ENCODE measurements at places on chromosomes 11 and 22.

- DNase-seq = no peak
Measured at GRCh38 chr11:120001178-120002090, 136.5 kb downstream of the TRIM29 start.

DNA sequence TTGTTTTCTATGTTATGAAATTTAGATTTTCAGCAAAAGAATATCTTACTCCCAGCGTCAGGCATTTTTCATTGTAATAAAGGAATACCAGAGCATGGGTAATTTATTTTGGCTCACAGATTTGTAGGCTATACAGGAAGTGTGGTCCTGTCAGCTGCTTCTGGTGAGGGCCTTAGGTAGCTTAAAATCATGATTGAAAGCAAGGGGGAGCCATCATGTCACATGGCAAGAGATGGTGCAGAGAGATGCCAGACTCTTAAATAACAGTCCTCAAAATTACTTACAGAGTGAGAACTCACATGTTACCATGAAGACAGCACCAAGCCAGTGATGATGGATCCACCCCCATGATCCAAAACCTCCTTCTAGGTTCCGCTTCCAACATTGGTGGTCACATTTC, 825.0 kb upstream of the CHORDC1 start:
- DNase-seq = no peak

- DNase-seq = no peak
Measured at GRCh38 chr22:42596336-42596735, 18.3 kb downstream of the POLDIP3 start.

DNA sequence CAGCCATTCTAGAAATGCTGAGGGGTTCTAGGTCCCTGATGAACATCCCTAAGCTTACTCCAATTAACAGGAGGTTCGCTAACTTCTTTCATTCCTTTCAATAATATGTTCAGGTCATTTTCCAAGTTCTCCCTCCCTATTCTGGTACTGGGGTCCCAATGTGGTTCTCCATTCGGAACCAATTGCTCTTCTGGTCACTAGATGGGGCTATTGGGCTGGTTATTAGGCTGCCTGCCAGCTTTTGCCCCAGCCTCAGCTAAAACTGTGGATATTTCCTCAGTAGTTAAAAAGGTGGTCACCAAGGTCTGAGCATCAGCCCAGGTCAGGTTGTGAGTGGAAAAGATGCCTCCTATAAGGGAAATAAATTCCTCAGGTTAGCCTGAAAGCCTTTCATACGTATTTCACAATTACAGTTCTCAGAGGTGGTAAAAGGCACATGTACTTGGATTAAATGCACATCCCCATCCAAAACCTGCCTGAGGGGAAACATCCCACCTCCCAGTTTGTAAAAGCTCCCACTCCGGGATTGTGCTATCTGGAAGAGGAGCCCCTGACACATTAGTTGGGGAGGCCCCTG, 161.1 kb upstream of the CCDC179 start:
- no peak for DNase-seq

DNA sequence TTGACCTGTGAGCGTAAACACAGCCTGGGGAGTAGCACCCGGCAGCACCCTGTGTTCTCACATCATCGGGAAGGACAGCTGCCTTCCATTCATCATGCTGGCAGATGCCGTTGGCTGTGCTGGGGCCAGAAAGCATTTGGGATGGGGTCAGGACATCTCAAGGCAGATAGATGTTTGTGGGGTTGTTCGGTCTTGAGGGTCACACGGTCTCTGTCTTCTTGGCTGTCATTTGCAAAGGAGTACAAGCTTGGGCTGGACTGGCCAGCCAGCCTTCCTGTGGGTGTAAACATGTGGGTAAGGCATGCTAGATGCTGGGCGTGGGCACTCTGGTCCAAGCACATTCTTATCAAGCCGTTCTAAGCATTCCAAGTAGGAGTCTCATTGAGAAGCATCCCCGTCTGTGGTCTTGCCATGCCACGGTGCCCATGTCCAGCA, 81.4 kb downstream of the TBC1D22A start:
- DNase-seq = no peak

- no peak for DNase-seq
Measured at GRCh38 chr22:24695561-24696511, 78.7 kb downstream of the PIWIL3 start.

DNA sequence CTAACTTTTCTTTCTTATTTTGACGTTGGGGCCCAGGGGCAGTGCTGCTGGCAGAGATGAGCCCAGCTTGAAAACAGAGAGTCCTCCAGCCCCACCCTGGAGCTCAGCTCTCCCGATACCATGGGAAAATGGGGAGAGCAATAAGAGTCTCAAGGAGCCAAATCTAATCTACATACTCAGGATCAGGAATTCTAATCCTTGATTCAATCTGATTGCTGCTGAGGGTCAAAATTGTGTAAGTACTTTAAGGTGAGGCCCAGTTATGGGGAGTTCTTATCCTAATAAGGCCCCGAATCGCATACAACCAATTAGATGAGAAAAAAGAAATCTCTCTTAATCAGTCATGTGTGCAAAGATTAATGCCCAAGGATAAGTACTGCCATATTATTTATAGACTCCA, 202.9 kb downstream of the FAM76B start:
- DNase-seq = no peak

DNA sequence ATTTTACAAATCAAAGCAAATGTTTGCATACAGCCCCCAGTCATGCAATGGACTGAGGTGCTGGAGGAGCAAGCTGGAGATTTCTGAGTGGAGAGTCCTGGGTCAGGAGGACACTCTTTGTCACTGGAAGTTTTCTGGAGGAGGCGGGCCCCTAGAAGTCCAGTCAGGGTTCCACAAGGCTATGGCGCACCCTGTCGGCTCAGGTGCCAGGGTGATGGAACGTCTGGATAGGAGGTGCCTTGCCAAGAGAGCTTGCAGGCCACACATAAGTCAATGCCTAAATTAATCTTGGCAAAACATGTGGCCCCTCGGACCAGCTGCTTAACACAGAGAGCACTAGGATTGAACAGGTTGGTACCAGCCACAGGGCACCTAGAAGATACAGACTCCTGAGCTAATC, 174.7 kb upstream of the CADM1 start:
- no peak for DNase-seq

GRCh38 chr11:123111465-123111864, 49.5 kb upstream of the HSPA8 start:
- DNase-seq = peak; percentile 63

DNA sequence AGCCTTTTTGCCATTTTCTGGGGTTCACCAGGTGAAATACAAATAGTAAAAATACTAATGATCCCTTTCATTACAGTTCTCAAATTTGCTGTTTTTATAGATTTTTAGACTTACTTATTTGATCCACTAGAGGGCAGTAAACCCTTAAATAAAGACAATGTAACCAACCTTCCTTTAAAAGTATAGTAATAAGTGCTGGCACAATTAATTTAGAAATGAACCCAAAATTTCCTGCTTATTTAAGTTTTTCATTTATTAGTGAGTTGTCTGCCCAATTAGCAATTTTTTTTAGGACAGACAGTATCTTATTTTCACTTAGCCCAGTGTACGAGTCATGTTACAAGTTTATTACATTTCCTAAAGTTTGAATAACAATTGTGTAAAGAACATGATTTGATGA, 4.7 kb downstream of the DDIAS start:
- DNase-seq = no peak

DNA sequence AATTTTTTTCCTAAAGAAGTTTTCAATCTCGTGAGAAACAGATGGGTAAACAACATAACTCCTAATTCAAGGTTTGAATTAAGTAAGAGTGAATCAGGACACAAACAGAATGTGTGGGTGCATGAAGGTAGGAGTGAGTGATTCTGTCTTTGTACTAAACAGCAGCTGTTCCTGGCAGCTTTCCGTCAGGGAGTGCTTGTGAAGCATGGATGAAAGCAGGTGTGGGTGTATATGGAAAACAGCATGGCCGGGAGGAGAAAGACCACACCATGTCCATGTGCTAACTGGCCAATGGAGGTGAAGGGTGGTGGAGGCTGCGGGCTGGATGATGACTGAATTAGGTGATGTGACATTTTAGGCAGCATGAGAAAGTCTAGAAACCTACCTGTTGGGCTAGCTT, 49.6 kb downstream of the BARX2 start:
- no peak for DNase-seq

- no peak for DNase-seq
Measured at GRCh38 chr11:108947654-108948570, 283.0 kb downstream of the DDX10 start.

- DNase-seq = no peak
Measured at GRCh38 chr22:45781459-45781858, 109.8 kb downstream of the ATXN10 start.

DNA sequence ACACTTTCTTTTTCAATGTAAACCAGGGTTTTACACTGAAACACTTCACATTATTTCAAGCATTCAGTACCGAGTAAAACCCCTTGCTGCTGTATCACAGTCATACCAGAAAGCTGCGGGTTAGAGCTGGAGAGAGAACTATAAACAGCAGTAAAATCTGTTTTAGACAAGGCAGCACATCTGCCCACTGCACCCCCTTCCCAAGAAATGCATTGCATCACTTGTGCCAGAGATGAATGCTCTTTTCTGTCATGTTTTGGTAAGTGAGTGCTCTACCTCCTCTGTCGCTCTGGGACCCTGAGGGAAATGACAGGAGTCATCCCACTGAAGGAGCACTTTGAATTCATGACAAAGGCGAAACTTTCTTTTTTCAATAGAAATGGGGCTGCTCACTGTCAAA, 107.2 kb downstream of the MAML2 start:
- DNase-seq = no peak

DNA sequence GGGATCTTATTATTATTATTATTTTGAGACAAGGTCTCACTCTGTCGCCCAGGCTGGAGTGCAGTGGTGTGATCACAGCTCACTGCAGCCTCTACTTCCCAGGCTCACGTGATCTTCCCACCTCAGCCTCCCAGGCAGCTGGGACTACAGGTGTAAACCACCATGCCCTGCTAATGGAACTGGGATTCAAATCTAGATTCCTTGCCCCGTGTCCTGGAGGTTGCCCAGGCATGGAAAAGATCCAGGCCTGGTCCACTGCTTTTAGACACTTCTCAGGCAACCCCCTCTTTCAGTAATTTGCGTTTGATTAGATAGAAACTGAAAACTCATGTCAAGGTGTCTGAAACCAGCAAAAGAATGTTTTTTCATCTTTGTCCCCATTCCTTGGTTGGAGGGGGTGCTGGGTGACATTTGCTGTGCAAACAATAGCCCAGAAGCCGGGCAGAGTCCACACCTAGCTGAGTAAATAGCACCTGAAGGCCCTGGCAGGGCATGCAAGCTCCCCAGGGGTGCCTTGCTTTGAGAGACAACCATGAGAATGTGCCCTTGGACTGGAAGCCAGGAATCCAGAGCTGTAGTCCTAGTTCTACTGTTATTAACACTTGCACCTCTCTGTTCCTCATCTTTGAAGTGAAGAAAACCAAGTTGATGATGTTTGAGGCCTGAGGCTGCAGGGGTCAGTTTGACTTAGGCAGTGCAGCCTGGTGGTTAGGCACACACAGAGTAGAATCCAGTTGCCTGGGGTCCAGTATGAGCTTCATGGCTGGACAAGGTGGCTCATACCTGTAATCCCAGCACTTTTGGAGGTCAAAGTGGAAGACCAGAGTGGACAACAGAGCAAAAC, 19.1 kb upstream of the XBP1 start:
- no peak for DNase-seq

DNA sequence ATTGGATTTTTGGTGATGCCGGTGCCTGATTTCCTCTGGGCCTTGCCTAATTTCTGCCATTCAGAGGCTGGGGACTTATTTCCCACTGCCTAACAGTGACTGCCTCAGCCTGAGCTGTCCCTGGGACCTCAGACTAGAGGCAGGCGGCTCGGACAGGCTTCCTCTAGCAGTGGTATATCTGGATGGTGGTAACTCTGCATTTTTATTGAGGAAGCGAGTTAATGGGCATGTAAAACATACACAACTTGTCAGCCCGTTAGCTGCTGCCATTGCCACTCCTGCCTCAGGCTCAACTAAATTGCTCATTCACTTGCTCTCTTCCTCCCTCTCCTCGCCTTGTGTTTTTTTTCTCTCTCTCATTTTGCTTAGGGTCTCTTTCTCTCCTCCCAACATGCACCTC, 561.6 kb downstream of the BUD13 start:
- DNase-seq = no peak

GRCh38 chr11:120666121-120666639, 154.6 kb downstream of the GRIK4 start:
- DNase-seq = no peak

- no peak for DNase-seq
Measured at GRCh38 chr11:115605871-115606497, 101.8 kb upstream of the CADM1 start.

DNA sequence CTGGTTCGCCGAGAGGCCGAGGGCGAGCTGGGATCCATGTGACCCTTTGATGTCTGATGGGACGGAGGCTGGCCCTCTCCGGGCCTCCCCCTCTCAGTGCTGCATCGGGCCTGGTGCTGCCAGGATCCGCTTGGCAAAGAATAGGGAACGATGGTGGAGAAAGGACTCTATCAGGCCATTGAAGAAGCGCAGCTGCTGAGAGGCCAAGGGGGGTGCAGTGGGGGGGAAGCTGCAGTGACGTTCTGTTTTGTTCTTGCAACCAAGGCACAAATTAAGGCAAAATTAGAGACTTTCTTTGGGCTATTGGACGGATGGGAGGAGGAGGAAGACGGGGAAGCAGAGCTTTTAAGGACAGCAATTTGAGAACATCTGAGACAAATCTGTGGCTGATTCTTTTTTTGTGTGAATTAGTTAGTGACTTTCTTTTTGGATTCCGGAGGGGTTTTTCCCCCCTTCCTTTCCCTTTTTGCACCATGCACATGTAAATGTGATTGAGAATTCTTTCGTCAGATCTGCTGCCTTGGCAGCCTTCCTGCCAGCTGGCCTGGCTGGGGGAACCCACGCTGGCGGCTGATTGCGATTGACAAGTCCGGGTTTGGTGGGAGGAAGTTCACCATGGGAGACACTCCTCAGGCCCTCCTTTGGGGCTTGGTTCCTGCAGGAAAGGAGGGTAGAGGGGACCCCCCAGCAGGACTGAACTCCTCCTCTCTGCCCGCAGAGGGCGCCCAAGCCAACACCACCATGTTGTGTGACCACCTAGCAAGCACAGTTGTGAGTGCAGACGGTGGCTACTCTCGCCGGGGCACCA, 214.6 kb downstream of the NTM start:
- no peak for DNase-seq

- DNase-seq = no peak
Measured at GRCh38 chr11:45901626-45902025, 5.4 kb downstream of the FREY1 start.

DNA sequence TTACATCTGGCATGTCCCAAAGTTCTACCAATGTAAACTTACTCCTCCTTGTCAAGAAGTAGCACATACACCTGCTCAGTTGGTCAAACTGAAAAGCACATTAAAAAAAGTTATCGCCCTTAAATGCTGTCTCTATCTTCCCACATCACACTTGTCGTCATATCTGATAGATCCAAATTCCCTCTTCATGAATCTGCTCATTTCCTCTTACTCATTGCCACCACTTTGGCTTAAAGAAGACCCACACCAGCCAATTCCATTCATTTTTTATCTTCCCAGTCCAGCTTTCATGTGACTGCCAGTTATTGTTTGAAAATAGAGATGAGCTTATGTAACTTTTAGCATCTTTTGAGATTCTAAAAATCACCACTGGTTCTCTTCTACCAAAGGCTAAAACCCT, 305.9 kb upstream of the MTNR1B start:
- no peak for DNase-seq

All from CD4-positive, alpha-beta T cell (primary cell).